ENCODE measurements at places on chromosomes 5 and 9.

DNA sequence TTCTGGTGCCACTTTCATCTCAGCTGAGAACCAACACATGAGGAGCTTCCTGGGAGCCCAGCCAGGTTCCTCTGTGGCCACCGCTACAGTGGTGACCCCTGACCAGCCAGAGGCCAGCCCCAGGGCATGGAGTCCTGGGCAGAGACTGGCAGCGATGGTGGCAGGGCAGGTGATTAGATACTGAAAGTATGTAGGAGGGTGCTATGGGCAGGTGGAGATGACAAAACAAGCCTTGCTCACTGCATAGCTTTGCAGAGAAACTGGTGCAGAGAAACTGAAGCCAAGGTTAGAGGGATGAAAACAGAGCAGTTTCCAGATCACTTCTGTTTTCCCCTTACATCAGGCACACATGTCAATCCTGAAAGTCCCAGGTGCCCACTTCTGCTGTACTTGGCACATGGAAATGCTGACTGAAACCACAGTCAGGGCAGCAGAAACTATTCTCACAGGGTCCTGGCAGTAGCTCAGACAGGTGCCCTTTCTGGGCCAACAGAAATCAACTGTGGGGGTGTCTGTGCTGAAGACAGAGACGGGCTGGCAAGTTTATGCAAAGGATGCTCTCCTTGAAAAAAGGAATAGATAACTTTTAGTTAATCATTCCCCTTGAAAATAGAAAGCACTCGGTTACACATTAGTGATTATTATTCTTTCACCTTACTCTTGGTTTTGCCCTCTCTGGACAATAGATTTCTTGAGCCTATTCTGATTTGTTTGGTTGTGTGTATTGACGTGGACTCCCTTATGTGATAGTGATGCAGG is 90.3 kb downstream of the ANKRD55 start:
- no peak for DNase-seq

DNA sequence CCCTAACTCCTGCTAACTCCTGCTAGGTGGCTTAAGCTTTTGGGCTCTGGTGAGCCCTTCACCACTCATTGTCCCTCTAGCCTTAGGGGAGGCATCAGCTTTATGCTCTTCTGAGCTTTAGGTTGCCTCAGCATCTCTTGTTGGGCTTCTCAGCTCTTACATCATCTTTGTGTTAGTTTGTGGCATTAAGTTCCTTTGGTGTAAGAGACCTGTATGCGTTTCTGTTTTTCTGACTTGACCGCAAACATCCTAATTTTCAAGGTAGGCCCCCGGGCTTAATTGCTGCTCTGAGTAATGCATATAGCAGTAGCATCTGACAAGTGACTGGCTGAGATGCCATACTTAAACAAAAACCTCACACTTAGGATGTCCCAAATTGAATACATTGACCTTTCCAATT is 287.8 kb upstream of the TUT7 start:
- no peak for DNase-seq

GRCh38 chr5:172229904-172230303 is 35.9 kb downstream of the EFCAB9 start:
- DNase-seq, result no peak

DNA sequence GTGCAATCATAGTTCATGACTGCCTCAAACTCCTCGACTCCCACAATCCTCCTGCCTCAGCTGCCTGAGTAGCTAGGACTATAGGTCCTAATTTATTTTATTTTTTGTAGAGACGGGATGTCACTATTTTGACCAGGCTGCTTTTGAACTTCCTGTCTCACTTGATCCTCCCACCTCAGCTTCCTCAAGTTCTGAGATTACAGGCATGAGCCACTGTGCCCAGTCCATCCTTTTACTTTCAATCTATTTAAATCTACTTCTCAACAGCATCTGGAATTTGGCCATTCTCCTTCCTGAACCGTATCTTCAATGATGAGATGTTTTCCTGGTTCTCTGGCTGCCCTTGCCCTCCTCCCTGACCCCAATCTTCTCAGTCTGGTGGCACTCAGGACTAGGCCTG is 12.2 kb upstream of the GRIN1 start:
- DNase-seq, result no peak

- no peak for DNase-seq
These were observed 281.0 kb upstream of the TNC start for GRCh38 chr9:115398996-115399395.

GRCh38 chr9:107489144-107489673 is 360 bp downstream of the KLF4 start:
- no peak for DNase-seq

DNA sequence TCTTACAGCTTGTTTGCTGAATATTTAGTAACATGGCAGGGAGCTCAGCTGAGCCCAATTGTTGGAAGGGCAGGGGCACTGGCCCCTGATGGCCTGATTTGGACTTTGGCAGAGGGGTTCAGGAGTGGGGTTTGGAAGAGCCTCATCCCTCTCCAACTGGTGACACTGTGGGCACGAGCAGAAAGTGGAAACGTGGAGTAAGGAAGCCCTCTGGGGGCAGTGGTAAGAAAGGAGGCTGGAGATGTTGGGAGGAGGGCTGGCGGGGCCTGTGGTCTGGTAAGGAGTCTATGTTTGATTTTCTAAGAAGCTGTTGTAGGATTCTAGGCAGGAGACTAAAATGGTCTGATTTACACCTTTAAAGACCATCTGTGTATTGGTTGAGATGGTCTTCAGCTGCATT is 208.9 kb downstream of the HSPA4 start:
- DNase-seq, result no peak

DNA sequence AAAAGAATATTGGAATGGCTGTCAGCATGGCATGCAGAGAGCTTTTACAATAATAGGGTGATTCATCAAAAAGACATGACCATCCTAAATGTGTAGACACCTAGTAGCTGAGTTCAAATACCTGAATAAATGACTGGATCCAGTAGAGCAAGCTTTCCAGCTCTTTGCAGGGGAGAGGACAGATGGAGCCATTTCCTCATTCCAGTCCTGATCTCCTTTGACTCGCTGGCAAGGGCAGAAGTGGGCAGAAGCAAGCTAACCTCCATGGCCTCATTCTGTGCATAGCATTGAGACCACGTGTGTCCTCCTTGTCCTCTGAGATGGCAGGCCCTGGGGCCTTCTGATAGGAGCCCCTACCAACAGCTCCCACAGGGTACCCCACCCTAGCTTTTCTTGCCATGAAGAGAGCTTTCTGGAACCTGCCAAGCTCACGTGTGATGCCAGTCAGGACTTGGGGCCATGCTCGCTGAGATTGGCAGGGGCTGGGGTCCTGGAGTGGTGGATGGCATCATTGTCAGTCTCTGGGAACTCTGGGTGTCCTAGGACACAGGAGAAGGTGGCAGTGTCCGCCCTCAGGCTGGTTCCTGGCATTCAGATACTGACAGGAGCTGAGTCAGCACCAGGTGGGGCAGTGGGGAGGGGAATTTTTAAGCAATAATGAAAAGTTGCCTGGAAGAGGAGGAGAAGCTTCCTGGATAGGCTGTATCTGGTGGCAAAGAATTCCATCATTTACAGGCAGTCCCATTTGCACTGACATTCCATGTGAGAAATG is 33.6 kb downstream of the WWC1 start:
- DNase-seq, result no peak

DNA sequence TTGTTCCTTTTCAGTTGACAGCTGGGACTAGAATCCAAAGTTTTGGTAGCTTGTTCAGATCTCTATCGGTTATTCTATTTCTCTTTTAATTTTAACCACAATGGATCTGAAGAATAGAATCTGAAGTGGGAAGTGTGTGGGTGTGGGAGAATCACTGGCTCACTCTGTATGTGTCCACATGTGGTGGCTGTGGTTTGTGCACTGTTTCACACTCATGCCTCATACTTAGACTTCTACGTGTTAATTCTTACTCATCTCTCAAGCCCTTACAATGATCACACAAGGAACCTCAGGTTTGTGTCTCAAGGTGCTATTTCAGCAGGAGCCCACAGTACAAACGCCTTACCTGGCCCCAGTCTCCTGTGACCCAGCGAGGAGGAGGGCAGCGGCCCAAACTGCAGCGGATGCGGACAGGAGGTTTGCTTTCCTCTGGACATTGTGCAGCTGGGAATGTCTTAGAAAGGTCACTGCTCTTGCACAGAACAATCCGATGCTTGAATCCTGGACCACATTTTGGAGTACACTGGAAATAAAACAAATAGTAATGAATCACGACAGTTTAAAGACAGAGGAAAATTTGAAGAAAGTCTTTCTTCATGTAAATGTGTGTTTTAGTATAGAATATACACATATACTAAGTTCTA is 309.1 kb downstream of the ADAMTS6 start:
- no peak for DNase-seq

DNA sequence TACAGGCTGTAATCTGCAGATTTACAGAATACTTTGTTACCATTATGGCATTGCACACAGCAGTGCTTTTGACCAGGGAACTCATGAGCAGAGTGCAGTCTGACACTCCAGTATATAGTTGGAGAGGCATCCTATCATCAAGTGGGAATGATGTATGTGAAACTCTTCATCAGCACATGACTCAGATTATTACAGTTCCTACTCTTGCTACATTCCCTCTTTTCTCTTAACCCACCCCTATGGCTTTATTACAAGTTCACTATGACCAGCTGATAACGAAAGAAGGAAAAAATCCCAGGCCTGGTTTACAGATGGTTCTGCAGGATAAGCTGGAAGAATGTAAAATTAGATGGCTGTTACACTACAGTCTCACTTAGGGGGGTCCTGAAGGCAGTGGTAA is 385.9 kb downstream of the RASEF start:
- no peak for DNase-seq

DNA sequence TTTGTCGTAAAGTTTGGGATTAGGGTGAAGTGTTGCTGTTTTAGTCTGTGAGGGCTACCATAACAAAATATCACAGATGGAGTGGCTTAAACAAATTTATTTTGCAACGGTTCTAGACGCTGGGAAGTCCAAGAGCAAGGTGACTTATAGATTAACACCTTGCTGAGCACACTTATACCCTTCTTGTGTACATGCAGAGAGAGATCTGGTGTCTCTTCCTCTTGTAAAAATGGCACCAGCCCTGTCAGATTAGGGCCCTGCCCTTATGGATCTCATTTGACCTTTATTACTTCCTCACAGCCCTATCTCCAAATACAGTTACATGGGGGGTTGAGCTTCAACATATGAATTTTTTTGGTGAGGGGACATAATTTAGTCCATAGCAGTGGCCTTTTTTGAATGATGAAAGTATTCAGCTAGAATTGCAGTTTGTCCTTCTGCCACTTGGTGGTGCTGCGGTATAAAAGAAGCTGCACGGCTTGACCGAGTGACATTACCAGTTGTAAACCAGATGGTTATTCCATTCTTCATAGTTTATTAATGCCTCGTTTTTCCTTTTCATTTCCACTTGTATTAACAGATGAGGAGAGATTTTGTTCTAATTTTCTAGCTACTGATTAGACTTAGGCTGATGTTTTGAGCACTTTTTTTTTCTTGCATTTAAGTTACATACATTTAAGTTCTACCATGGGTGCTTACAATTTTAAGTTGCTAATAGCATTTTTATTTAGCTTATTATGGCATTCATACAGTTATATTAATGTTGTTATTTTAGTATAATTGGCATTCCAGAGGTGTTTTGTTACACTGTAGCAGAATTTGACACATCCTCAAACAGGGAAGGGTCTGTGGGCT is 19.4 kb downstream of the DCP2 start:
- DNase-seq, result peak; percentile 18

GRCh38 chr5:154097031-154097430 is 58.3 kb downstream of the MFAP3 start:
- DNase-seq, result no peak

- DNase-seq, result peak; percentile 96
These were observed at the start of gene RABGAP1 for GRCh38 chr9:122940749-122941581. Gene RABGAP1, plus strand, starts transcription at chr9:122941020. Its CDS starts 16,040 bp downstream, at chr9:122957060.

GRCh38 chr5:160312134-160312959 is at the start of gene CCNJL:
Gene CCNJL, minus strand, starts transcription at chr5:160312564. Its CDS starts 641 bp downstream, at chr5:160311923.
- DNase-seq, result no peak

DNA sequence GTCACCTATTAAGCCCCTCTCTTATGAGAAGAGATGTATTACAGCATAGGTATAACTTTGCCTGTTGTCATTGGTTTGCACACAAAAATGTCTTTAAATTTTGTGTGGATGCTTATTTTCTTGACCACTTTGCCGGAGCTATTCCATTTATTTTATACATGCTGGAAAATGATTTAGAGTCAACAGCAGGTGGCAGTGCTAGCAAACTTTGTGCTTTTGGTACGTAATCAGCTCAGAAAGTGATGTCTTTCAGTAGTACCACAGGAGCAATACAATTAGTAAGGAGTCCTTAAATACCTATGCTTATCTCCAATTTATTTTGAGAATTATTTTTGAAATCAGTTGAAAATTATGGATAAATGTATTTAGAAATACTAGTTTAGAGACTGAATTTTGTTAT is 19.8 kb upstream of the NUDT12 start:
- DNase-seq, result no peak

DNA sequence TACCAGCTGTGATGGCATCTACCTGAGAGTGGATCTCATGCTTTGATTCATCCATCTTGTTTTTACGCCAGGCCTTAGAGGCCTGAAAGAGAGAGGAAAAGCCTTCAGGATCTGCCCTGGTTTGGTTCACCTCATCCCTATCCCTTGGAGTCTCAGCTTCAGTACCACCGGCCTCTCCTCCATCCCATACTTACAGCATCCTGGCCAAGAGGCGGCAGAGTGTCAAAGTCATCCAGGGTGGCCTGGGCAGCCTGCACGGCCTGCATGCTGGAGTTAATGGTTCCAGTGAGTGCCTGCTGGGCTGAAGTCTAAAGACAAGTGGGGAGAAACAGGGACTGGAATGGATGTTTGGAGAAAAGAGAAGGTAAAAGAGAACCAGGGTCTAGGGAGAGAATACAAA is 12.4 kb downstream of the TLN1 start:
- no peak for DNase-seq

DNA sequence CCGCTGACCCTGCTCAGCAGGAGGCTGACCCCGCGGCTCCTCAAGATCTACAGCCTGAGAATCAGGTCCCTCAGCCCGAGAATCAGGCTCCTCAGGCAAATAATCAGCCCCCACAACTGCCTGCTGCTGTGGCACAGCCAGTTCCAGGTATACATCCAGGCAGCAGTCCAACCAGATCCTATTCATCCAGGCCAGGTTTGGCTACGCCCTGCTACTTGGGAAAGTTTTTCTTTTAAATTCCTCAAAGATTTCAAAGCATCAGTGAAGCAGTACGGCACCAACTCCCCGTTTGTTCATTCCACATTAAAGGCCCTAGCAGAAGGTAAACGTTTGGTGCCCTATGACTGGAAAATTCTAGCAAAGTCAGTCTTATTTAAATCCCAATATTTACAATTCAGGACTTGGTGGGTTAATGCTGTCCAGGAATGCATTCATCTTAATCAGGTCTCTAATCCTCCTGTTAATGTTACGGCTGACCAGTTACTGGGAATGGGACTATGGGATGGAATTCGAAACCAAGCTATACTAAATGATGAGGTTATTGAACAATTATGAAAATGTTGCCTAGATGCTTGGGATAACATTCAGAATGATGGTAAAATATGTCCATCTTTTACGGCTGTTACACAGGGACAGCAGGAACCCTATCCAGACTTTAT is 102.3 kb downstream of the SYK start:
- DNase-seq, result no peak

- DNase-seq, result peak; percentile 54
These were observed 49.4 kb downstream of the FNIP1 start for GRCh38 chr5:131747180-131748105.
